Tongue (tissue), 3 donors: ENCODE measurements at places on chromosomes 2 and 18. TPM values are rescaled to one million over a fixed set of nuclear protein-coding genes. Genes with fewer than 3 reads are reported as not detected.

FN1 gene
- total RNA-seq, result 717 TPM

DNA sequence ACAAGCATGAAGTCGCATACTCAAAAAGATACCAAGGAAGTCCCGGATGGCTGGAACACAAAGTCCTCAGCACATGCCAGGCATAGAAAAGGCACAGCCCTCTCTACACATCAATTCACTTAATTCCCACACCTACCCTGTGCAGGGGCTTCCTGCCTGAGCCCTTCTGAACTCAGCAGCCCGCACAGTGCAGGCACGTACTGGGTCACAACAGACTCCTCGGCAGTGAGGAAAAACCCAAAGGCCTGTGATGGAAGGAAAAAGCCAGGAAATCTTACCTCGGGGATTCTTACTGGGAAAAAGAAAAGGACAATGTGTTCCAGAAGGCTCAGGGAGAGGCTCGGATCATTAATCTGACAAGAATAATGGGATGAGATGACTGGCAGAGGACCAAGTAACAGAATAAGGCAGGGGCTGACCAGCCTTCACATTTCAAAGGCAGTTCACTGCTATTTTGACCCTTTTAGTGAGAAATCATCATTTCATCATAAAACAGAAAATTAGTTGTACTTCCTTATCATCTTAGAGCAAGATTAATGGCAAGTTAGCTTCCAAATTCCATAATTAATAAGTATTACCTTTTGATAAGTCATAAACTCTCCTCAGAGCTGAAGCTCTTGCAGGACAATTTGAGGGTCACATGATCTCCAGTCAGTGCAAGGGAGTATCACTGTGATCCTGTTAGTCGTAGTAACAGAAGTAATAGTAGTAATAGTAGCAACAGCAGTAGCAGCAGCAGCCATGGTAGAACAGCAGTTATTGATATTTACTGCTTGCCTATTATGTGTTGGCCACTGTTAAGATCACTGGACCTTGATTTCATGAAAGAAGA lies 87.4 kb downstream of the STK39 start:
- no peak for DNase-seq

- no peak for DNase-seq
These were observed 120.3 kb downstream of the INO80D start for GRCh38 chr2:205965707-205966106.

DNA sequence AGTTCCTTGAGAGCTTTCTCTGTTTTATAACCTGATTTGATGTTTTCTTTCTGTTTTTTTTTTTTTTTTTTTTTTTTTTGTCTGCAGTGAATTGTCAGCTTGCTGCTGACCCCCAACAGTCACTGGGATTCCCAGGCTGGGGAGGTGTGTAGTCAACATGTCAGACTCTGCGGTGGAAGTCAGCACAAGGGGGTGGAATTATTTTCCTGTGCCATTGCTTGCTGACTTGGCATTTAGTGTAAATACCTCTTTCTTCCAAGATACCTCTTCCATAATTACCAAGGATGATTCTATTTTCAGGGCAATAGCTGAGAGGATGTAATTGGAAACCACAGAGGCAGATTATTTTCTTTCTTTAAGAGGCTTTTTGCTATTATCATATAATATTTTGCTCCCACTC lies 266.3 kb downstream of the CCDC85A start:
- DNase-seq, result no peak

GRCh38 chr2:86069091-86069685 lies 36.5 kb downstream of the POLR1A start:
- peak; percentile 58 for DNase-seq

SP110 gene
- total RNA-seq, result 15.2 TPM

DNA sequence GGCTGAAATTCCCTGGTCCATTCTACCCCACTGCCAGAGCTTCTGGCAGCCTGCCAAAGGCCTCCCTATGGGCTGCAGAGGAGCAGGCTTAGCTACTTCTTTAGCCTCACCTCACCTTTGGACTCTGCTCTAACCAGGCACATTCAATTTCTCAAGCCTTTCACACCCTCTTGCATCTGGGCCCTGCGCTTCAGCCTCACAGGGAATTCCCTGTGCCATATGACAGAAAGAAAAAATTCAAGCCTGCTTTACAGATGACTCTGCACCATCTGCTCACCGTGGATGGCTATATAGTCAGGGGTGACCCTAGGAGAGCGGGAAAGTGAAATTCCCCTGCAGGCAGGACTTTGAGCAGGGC lies 62.5 kb downstream of the REEP1 start:
- peak; percentile 58 for DNase-seq

DNA sequence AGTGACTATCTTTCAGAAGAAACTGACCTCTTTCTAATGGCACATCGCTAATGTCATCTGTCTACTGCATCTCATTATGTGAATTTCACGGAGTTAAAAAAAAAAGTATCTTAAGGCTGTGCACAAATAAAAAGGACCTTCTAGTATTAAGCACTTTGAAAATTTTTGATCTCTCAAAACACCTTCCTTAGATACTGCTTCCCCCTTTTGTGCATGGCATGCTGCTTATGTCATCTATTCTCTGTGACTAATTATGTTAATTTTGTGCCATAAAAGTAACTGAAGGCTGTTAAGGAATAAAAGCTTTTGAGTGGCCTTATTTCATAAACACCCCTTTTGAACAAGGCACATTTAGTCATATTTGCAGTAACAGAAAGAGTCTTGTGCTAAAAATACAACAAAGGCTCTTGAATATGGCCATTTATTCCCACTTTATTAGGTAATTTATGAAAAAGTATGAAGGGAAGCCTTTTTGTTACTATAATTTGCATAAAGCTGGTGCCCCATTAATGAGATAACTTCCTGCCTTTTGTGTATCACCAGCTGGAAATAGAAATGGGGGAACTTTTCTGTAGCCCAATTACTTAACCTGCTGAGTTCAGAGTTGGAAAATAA lies 1412.0 kb upstream of the ZEB2 start:
- no peak for DNase-seq

GRCh38 chr2:30628341-30628740 lies 178.9 kb downstream of the CAPN13 start:
- DNase-seq, result no peak

DNA sequence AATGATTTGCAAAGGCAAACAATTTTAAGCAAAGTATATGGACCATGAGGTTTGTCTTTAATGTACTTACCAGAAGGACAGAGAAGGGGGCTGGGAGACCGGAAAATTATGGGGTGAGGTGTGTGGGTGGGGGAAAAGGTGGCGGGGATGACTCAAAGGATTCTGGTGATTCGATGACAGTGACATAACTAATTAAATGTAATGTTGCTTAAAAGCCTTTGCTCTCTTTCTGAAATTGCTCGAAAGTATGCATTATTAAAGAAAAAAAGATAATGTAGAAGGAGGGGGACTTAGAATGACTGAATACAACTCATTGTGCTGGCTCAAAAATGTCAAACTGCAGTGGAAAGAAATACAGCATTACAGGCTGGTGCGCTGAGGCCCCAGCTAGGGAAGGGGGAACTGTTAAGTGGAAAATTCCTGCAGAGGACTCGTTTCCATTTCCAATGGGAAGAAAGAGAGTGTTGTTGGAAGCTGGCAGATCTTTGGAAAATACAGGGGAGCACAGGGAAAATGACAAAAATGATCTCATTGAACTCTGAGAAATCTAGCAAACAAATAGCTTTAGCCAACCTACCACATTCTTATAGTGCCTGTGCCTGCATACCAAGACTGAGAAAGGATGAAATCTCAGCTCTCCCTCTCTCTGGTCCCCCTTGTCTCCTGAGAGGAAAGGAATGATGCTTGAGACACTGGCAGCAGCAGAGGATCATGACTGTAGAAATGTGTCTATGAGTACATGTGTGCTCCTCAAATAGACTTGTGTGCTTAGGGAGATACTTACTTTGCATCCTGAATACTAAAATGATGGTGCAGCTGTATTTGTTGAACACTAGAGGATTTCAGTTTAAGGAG lies 632.4 kb downstream of the NYAP2 start:
- DNase-seq, result peak; percentile 79

GRCh38 chr2:217223222-217223930 lies 363.5 kb upstream of the TNP1 start:
- no peak for DNase-seq

DNA sequence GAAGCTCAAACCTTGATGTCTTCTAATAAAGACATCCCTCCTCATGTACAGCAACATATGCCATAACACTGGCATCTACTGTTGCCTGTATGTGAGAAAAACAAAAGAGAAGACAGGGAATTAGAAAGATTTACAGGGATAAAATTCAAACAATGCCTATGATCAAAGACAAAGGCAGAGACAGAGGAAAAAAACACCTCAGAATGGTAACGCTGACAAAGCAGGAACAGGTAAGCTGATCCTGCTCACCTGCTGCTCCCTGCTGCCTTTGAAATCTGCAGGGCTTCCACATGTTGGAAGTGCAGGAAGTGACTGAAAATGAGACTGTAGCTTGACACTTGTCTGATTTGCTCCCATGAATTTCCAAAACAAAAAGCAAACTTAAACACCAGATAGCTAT lies 90.2 kb upstream of the DNAJC10 start:
- no peak for DNase-seq

GRCh38 chr2:69152847-69153583 lies 140.0 kb downstream of the ANTXR1 start:
- DNase-seq, result no peak

IL36RN gene
- total RNA-seq, result 5.6 TPM

GRCh38 chr2:29558097-29558496 lies 363.3 kb downstream of the ALK start:
- no peak for DNase-seq

DNA sequence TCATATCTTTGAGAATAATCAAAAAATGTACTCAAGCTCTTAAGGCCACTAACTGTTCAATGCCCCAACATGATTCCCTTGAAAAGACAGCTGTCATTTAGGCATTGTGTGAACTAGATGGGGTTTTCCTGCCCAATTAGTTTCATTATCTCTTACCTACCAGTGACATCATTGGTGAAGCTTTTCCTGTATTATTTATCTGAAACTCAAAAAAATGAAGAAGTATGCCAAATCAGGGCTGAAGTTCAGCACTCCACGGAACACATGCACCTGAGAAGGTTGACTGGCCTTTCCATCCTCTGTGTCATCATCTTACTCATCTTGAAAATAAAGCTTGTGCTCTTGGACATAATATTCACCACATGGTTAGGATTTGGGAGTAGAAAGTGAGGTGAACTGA lies 126.4 kb downstream of the TXNL1 start:
- DNase-seq, result no peak

- DNase-seq, result peak; percentile 96
These were observed 4.5 kb upstream of the OSR1 start for GRCh38 chr2:19362755-19363473.

GRCh38 chr2:27081984-27082772 lies 3.8 kb downstream of the EMILIN1 start:
- DNase-seq, result no peak
